ENCODE measurements at places on chromosomes 5 and 9. TPM values are rescaled to one million over a fixed set of nuclear protein-coding genes. Genes with fewer than 3 reads are reported as not detected.

DNA sequence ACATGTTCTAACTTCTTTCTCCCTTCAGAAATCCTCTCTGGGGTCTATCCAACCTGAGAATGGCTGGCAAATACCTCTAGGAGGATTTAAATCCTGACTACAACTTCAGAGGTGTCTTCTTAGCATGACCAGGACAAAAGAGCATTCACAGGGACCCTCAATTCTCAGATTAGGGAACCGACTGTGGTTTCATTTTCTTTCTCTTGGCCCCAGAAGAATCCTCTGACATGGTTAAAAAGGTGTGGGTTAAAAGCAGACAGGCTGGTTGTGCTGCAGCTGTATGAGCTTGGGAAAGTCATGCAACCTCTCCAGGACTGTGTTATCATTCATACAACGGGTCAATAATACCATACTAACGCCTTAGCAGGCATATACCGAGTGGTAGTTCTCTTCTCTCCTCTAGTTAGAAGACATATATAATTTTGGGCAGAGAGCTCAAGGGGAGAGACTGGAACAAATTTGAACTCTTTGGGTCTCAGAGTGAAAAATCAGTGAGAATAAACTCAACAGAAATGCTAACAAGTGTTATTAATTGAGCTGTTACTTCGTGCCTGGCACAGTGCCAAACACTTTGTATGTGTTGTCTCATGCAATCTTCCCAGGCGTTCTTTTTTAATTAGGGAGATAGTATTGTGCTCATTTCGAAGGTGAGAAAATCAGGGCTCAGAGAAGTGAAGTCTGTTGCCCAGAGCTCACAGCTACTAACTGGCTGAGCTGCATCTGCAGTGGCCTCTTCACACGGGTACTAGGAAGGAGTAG, 35.2 kb downstream of the INSYN2B start:
- DNase-seq = no peak

DNA sequence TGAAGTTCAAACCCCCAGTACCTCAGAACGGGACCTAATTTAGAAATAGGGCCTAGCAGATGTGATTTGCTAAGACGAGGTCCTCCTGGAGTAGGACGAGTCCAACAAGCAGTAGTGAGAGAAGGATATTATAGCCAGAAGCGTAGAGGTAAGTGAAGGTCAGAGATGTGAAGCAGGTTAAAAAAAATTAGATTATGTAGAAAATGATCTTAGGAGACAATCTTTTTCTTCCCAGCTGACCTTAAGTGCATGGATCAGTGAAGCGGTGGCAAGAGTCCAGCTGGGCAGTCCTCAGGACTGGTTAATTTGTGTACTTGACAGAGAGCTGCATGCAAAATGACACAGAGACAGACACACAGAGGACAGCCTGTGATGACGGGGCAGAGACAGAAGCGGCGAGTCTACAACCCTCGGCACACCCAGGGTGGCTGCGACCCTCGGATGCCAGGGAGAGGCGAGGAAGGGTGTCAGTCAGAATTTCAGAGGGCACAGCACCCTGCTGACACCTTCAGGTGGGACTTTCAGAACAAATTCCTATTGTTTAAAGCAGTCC, 131.4 kb upstream of the IRX4 start:
- DNase-seq = no peak

GRCh38 chr5:32223972-32224609, 50.0 kb upstream of the GOLPH3 start:
- DNase-seq = no peak

GRCh38 chr9:135053133-135053532, 34.3 kb upstream of the OLFM1 start:
- DNase-seq = no peak

- no peak for DNase-seq
Observed at GRCh38 chr5:67971223-67971830, 244.2 kb upstream of the PIK3R1 start.

DNA sequence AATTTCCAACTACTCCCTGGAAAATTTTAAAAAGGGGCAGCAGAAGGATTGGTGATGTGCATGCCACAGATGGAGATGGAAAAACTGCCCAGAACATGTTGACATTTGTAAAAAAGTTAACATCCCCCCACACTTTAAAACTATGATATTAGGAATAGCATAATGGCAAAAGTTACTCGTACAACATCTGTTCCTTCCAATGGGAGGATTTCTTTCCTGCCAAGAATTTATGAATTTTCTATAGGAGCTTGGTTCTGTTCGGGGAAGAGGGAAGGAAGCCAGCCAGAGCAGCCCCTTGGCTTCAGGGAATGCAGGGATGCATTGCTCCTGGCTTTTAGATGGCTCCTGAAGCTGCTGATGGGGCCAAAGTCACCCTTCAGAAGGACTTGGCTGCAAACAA, 22.7 kb downstream of the KLF4 start:
- DNase-seq = no peak

GRCh38 chr9:20754556-20754955, 70.5 kb downstream of the FOCAD start:
- DNase-seq = no peak

DNA sequence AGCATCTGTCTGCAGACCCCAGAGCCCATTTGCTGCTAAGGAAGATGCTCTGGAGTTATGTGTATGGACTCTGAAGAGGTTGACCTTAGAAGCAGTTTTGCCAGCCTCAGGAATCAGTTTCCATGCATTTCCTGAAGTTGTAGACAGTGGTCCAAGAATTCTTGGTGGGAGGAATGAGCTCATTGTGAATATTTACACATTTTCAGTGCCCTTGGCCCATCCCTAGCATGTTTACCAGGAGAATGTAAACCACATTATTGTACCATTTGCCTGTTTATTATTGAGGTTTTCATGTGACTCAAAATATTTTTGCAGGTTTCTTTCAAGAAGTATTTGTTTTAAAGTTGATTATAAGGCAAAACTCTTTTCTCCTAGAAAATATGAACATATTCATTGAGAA, 93.8 kb downstream of the NXNL2 start:
- DNase-seq = no peak

DNA sequence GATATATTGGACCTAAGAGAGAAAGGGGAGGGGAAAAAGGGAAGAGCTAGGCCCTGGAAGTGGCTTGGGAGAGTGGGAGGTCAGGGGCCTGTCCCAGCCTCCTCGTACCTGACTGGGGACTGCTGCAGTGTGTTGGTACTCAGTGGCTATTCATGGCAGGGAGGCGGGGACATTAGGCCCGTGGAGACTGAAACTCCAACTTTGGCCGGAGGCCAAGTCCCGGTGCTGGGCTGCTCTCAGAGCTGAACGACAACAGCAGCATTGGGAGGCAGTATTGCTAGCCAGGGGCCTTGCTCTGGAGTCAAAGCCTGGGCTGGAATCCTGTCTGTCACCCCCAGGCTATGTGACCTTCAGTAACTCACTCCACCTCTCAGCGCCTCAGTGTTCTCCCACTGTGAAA, 37.8 kb downstream of the NEURL1B start:
- DNase-seq = no peak

- no peak for DNase-seq
Observed at GRCh38 chr9:87433853-87434252, 63.8 kb upstream of the DAPK1 start.

DNA sequence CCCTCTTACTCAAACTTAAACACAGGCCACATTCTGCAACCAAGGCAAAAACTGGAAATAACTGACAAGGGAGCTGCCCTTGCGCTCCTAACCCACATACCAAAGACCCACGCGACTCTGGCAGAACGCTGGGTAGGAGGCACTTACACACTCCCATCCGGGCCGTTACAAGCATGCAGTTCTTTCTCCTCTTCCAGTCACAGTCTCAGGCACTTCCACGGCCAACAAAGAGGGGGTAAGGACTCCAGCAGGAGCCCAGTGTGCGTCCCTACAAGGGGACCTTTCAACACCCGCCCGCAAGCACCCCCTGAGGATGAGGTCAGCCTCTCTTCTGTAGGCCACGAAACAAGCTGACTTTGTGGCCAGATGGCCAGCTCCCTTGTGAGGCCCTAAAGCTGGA, 57.4 kb downstream of the SERINC5 start:
- DNase-seq = no peak

GRCh38 chr5:45509371-45509770, 186.8 kb downstream of the HCN1 start:
- no peak for DNase-seq

- DNase-seq = no peak
Observed at GRCh38 chr5:78151594-78152271, 142.8 kb downstream of the AP3B1 start.

LRRC70 gene
- 0.13 TPM for total RNA-seq

PCDHGB6 gene
- 0.23 TPM for total RNA-seq
